ENCODE measurements at places on chromosomes 1 and 21.
A peak's percentile ranks its signal among the peaks of the same experiment; 100 is the strongest.

GRCh38 chr1:100624886-100625610 is 87.1 kb downstream of the GPR88 start:
- no peak for DNase-seq

DNA sequence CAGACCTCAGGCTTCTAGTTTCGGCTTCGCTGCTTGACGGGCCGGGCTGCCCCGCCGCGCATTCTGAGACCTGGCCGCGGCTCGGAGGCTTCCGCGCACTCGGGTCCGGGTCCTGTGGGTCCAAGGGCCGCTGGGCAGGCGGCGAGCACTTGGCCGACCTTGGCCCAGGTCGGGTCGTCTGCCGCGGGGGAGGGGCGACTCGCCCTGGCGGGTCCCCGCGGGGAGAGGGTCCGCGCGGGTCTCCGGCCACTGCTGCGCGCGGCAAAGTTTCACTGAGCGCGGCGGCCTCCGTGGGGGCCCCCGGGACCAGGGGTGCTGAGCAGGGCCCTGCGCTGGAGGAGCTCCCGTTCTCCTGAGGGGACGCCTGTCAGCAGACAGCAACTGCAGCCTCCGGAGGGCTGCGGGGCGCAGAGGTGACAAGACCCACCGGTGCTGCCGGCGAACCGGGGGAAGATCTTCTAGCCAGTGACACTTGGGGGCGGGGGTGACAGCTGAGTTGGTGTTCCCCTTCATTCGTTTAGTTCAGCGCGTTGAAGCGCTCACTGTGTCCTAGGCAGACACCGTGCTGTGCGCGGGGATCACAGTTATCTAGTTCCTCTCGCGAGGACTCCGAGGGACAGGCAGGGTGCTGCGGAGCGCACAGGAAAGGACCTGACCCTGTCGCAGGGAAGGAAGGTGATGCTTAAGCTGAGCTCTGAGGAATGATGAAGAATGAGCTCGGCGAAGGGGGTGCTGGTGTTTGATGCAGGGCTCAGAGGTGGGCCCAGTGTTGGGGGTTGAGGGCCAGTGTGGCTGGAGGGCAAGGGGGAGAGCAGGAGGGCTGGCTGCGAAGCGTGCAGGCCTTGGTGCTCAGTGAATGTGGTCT is 725 bp downstream of the MTFR1L start:
- peak; percentile 71 for DNase-seq

- DNase-seq = no peak
These were observed 160.2 kb downstream of the COP1 start for GRCh38 chr1:176046926-176047325.

DNA sequence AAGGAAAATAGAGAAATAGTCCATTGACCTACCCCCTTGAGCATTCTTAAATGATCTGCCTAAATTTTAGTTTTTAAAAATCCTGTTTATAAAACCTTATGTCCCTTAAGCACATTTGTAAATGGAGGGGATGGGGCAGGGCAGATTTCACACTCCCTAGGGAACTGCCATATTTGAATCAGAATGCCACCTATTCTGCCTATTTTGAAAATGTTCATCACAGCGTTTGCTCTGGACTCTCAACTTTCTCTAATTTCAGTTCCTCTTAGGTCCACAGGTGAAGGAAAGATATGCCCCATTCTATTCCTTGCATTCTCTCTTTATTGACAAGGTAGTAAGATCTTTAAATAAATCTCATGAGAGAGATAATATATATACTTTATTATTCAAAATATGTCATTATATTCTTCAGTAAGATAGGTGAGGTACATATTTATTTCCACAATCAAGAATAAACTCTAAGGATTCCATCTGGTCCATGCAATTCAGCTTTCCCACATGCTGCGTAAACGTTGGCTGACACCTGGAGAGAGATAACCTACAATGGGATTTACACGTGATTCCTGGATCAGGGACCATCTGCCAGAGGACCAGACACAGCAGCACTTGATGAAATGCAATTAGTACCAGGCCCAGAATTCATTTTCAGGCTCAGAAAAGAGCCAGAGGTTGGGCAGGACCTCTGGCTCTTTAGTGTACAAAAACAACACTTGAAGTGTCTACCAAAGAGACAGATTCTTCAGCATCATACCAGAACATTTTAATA is 1.2 kb upstream of the LPGAT1 start:
- no peak for DNase-seq

DNA sequence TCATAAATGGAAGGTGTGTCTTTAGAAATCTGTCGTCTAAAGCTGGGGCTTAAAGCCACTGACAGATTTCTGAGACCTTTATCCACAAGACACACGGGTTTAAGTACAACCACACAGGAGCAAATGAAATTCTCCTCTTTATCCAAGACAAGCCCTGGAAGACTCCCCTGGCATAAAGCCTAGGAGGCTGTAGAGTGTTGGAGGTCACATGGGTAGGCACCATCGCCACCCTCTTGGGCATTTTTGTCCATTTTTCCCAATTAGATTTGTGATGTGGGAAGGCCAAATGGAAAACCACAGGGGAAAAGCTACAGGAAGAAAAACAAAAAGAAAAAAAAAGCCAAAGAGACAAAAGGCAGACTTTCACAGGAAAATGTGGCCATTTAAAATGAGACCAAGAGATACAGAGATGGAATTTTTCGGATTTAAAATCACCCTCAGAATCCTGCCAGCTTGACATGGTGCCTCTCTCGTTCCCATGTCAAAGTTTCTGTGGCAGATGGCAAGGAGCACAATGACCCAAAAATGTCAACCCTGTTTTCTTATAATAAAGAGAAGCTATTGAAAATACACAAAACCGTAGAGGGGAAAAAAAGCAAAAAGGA is 91.9 kb downstream of the PLD5 start:
- no peak for DNase-seq

DNA sequence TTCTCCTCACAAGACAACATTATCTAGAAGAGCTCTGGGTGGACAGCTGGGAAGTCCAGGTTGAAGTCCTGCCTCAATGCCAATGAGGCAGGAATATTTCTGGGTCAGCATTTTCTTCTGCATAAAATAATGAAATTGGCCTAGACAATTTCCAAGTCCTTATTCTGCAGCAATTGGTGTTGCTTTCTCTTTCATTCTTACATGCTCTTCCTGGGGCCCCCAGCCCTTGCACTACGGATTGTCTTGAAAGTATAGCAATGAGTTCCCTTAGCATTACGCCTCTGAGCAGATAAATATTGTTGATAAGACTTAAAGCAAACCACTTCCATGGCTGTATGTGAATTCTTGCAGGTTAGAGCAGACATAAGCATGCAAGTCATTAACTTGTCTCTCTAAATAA is 188.5 kb downstream of the TGFBR3 start:
- DNase-seq = peak; percentile 40

- no peak for DNase-seq
These were observed 87.7 kb downstream of the MAN1C1 start for GRCh38 chr1:25704267-25704691.

GRCh38 chr1:1260843-1261560 is 12.7 kb downstream of the UBE2J2 start:
- no peak for DNase-seq

- no peak for DNase-seq
These were observed 219.0 kb downstream of the KAZN start for GRCh38 chr1:14817223-14818170.

DNA sequence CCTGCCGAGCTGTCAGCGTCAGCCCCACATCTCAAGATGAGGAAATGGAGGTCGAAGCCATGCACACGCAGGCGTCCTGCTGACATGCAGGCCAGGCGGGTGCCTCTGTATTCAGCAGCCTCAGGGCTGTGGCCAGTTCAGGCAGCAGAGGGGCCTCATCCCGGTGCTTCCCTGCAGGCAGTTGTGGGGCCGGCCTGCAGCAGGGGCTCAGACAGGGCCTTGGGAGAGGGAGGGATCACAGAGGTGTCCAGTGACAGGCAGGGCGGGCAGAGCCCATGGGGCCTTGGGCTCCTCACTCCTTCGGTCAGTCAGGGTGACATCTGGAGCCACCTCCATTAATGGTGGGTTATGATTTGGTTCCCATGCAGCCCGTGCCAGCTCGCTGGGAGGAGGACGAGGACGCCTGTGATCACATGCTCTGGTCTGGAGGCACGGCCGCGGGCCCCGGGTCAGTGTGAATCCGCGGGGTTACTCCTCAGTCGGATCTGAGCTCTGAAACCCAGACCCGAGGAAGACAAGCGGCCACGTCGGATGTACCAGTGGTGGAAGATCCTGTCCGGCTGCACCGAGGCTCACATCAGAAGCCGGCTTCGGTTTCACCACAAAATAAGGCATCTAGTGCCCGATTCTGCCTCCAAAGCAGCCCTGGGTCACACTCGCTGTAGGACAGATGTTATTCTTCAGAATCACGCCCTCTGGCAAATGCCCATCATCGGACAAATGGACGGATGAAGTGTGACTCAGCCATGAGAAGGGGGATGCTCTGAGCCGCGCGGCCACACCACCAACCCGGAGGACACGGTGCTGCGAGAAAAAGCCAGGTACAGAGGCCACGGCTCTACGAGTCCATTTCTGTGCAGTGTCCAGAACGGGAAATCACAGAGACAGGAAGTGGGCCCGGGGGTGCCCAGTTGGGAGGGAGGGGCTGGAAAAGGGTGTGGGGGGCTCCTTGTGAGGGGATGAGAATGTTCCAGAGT is 33.4 kb downstream of the KRTAP10-1 start:
- no peak for DNase-seq

DNA sequence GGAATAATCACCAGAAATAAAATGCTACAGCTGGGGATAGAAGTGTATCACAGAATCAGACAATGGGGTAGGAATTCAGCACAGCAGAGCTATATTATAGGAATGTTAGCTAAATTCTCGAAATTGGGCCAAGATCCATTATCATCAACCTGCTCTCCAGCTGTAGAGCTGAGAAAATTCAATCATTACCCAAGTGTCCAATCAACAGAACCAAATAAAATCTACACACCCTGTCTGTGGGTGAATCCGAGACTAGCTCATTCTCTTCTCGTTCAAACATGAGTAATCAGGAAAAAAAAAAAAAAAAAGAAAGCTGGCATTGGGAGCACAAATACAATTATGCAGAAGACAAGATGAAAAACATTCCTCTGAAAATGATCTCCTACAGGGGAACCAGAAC is 119.2 kb downstream of the CDC7 start:
- DNase-seq = no peak

DNA sequence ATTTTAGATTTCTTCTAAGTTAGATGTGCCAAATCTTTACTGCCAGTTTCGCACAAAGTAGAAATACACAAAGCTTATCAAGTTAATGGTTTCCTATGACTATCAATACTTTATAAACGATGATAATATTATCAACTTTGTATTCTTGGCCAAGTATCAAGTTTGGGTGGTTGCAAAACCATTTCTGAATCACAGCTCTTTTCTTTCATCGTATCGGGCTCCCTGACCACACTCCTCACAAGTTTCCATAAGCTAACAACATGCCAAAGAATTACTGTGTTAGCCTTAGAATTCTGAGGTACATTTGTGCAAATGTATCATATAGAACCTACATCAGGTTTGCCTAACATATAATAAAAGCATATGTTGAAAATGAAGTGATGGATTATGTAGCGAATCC is 311.0 kb downstream of the KCTD3 start:
- no peak for DNase-seq

- no peak for DNase-seq
These were observed 37.6 kb downstream of the ALG6 start for GRCh38 chr1:63405021-63405420.

- DNase-seq = no peak
These were observed 106.5 kb downstream of the SLC16A1 start for GRCh38 chr1:112849425-112850033.

DNA sequence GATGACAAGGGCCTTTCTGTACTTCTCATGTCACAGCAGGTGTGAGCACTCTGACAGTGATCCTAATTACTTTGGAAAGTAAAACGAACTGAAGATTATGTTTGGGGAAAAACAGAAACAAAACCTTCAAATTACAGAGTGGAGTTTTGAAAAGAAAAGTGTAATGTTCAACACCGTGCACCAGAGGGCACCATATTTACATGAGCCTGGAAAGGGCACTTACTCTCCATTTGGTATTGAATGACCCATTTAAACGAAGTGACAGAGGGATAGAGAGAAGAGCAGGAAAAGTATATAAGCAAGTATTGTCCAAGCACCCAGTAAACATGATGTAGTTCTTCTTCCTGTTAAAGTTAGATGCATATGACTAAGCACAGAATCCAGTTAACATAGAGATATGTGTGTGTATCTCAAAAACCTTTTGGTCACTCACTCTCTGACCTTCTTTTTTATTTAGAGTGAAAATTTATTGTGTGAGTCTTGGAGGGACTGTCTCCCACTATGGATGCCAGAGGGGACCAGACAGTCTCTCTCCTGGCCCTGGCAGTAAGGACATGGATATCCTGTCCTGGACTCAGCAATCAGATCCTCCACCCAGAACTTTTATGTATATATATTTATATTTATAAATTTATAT is 3.8 kb upstream of the RGSL1 start:
- peak; percentile 2 for DNase-seq

DNA sequence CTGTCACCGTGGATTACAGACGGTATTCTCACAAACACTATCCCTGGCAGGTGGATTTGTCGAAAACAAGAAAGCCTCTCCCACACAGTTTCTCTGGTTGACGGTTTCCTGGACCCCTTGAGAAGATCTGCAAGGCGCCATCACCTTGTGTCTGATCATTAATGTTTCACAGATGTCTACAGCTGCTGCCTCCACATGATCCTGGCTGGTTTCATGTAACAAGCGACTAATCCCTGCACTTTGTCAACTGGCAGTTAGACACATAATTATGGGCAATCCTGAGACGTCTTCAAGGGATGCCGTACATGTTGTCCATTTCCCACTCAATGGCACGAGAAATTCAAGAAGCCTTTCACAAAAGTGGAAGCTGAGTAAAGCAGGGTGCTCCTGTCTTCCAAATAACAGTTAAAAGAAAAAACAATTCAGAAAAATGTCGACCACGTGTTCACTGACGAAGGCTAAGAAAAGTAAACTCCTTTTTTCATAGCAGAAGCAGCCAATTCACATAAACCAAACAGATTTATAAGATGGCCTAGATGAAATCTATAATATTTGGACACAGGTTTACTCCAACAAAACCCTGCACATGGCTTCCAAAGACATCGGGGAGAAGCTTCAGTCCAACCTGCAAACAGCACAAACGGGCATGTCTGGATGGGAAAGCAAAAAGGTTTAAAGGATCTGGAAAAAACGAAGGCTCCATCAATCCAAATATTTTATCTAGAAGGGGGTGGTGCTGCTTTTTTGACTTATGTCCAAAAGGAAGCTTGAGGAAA is 52.2 kb downstream of the CAPZB start:
- DNase-seq = no peak

DNA sequence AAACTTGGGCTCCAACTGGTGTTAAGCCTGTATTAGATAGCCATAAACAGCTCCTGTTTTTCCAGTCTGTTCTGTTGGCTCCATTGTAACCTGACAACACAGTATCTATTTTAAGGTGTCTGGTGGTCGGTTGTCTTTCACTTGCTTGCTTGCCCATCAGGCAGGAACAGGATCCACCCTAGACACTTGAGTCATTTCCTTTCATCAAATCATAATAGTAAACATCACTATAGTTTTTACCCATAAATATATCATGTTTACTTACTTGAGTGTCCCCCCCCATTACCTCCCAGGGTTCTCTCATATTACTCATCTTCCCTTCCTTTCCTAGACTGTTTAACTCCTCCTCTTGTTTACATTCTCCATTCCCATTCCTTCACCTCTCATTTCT is 2.9 kb downstream of the DDI2 start:
- no peak for DNase-seq

Data from stimulated activated naive CD4-positive, alpha-beta T cell treated with Interleukin-2 at 50 U/mL for 16 hours (primary cell).